ENCODE measurements at places on chromosomes 11 and 22. TPM values are rescaled to one million over a fixed set of nuclear protein-coding genes. Genes with fewer than 3 reads are reported as not detected.

DNA sequence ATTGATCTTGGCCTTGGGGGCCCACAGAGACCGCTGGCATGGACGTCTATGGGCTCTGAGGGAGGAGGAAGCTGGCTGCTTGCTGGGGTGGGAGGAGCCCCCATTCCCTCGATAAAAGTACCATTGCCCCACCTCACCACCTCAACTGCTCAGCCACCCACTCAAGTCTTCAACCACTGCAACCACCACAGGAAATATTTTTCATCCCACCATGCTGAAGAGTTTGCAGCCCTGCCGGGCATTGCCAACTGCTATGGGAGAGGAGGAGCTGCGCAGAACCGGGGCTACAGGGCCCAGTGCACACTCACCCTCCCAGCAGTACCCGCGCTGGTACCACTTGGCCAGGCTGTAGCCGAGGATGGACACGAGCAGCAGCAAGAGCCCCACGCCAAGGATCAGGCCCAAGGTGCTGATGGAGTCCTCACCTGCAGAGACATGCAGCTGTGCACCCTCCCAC, 29.2 kb downstream of the IL10RA start:
- no peak for DNase-seq

- no peak for DNase-seq
These were observed 11.5 kb upstream of the RAB39A start for GRCh38 chr11:107916671-107917241.

- no peak for DNase-seq
These were observed 25.1 kb downstream of the SBF2 start for GRCh38 chr11:10268746-10269488.

GRCh38 chr22:23035557-23036277, 34.6 kb upstream of the GNAZ start:
- DNase-seq: no peak

GRCh38 chr11:44702889-44703288, 23.9 kb upstream of the TSPAN18 start:
- DNase-seq: no peak

DNA sequence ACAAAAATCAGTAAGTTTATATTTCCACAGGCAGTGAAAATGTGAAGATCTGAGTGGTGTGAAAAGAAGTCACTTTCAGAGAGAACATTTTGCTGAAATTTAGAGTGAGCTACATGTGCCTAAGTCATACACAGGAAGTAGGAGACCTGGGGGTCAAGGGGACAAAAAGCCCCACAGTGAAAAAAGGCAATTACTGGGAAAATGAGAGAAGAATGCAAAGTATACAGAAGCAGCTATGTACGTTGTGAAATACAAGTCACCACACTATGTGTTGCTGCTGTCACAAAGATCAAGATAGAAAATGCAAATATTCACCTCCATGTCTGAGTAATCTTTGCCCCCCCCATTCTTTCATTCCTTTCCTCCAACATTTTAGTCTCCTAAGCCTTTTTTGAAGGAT, 21.6 kb upstream of the SESN3 start:
- DNase-seq: no peak

- DNase-seq: no peak
These were observed 99.6 kb downstream of the KIAA1671 start for GRCh38 chr22:25051983-25052710.

GSTT2B gene
- total RNA-seq: 21.1 TPM

SYT12 gene
- 2.2 TPM for total RNA-seq

HPS4 gene
- total RNA-seq: 11.9 TPM

SYCE3 gene
- not detected for total RNA-seq

All from cardiac septum (tissue), 1 donor.